ENCODE measurements at places on chromosomes 2 and 18.

- no peak for DNase-seq
These were observed 152.0 kb downstream of the CAPN13 start for GRCh38 chr2:30655211-30655610.

DNA sequence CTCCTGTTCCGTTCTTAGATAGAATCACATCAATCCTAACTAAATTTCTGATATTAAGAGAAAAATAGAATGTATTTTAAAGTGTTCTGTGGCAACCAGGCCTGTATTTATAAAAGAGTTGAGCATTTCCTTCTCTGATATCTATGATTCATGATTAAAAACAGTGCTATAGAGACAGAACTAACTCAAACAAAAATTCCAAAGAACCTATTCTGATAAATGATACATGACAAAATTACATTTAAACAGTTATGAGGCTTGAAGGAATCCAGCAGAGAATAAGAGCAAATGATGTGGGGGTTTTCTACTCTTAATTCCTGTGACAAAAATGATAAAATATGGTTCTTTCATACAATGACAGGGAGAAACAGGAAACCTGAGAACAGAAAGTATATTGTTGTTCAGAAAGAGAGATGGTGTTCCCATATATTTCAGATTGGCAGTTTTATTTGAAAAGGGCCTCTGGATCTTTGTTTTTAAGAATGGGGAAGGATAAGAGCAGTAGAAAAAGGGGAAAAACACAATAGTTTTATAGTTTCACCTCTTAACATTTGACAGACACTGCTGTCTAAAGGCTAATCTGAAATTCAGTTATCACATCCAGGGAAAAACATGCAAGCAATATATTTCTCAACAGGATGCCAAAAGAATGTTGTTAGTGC lies 944.3 kb downstream of the LRP1B start:
- DNase-seq, result no peak

- no peak for DNase-seq
These were observed 37.6 kb upstream of the B3GNT7 start for GRCh38 chr2:231357931-231358330.

DNA sequence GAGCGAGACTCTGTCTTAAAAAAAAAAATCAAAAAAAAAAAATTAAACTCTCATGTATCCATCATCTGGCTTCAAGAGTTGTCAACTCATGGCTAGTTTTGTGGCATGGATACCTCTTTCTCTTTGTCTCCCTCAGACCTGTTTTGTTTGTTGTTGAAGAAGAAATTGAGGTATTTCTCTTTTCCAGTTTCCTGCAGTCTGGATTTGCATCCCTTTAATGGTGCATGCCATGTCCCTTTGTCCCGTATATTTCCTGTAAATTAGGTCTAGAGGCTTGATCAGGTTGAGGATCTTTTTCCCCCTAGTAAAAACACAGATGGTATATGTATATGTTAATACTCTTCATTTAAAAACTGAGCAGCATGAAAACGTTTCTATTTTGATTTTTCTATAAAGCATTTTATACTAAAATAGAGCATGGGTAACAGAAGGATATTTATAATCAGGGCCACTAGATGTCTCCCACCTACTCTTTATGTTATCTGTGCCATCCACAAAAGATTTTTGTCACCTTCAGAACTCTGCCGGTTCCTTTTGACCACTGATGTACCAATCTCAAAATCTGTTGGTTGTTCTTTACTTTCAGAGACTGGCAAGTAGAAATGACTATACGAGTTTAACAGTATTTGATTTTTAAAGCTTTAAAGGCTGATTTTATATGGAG lies 80.1 kb downstream of the GALNT1 start:
- no peak for DNase-seq

DNA sequence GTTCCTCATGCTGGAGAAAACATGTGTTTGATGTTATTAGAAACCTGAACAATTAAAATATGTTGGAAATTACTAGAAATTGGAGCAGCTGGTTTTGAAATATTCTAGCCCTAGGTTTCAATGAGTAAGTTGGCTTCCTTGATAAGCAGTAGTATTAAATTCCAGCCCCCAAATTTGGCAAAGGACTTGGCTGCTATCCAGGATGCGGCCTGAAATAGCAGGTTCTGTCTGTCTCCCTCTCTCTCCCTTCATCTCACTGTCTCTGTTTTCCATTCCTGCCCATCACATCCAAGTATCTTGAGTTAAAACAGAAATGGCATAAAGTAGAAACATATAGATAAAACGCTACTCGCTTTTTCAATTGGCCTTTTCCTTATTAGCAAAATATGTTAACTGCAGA lies 20.9 kb upstream of the GPR45 start:
- no peak for DNase-seq

DNA sequence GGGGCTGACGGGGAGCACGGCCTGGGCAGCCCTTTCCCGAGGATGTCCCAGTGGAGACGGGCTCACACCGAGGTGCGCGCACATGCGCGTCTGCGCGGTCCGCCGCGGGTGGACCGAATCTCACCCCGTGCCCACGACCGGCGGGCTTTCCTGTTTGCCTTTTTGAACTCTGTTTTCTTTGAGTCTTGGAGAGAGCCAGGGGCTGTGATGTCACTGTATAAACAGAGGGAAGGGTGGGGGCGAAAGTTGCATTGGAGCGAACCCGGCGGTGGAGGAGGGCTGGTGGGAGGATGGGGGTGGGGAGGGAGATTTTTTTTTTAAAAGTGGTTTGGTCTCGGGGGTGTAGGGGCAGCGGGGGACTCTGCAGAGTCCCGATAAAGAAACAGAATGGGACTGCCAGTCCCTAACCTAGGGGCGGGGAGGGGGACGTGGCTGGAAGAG lies 141.2 kb upstream of the CTAGE1 start:
- DNase-seq, result peak; percentile 49

- no peak for DNase-seq
These were observed 60.9 kb upstream of the TMEM178A start for GRCh38 chr2:39604866-39605265.

- no peak for DNase-seq
These were observed 222.2 kb upstream of the MEIS1 start for GRCh38 chr2:66212749-66213148.

GRCh38 chr2:109644571-109645275 lies 30.6 kb downstream of the SOWAHC start:
- DNase-seq, result peak; percentile 66

DNA sequence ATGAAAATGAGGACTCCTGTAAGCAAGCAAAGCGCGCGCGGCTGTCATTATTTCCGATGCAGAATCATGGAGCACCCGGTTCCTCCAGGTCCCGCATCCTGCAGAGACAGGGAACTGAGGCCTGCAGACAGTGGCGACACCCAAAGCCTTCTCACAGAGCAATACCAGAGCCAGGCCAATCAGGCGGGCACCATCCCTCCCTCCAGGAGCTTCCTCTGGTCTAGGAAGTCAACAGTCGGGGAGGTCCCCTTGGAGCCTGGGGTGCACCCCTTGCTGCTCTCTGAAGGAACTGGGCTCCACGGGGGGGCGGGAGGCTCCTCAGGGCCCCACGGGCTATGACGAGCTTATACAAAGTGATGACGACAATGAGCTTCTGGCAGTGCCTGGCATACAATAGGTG lies 60.3 kb upstream of the HPCAL1 start:
- DNase-seq, result no peak

DNA sequence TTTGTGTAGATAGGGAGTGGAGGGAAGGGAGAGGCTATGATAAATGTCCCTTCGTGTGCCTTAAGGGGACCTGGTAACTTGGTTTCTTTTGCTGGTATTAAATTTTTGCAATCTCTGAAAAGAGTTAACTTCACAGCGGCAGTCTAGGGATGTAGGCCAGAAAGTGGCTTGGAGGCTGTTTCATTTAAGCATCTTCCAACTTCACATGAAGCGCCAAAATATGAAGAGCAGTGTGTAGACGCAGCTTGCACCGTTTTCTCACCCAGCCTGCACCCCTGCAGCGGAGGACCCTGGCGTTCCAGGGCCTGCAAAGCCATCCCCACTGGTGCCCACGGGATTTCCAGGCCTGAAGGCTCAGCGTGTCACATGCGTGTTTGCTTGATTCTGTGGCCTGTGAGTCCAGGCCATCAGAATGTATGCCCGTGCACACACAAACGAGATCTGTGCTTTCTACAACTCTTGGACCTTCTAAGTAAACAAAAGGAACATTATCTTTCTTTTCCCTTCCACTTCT lies 87.2 kb upstream of the EPB41L3 start:
- DNase-seq, result no peak

- DNase-seq, result peak; percentile 62
These were observed 217.9 kb downstream of the VAPA start for GRCh38 chr18:10131460-10132395.

DNA sequence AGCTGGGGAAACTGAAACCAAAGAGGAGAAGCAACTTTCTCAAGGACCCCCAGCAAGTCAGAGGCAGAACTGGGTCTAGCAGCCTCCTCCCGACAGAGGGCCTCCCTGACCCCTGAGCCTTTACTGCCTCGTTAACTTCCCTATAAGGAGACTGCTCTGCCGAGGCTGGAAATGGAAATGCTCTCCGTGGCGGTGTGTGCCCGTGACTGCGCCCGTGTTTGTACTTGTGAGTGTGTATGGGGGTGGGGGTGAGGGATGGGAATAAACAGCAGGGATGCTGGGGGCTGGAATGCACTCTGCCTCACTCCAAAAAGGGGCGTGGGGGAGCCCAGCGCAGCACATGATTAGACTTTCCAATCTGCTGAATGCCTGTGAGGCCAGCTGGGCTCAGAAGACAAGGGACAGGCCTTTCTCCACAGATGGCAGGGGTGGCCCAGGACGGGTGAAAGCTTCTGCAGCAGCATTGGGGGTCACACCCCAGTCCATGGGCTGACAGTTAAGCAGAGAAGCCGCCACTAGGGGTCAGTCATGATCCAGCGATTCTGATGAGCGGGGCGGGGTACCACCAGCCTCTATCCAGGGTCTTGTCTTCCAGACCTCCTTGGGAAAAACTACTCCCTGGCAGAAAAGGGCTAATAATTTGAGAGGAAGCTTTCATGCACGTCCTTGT lies 26.8 kb downstream of the MPHOSPH10 start:
- peak; percentile 90 for DNase-seq

DNA sequence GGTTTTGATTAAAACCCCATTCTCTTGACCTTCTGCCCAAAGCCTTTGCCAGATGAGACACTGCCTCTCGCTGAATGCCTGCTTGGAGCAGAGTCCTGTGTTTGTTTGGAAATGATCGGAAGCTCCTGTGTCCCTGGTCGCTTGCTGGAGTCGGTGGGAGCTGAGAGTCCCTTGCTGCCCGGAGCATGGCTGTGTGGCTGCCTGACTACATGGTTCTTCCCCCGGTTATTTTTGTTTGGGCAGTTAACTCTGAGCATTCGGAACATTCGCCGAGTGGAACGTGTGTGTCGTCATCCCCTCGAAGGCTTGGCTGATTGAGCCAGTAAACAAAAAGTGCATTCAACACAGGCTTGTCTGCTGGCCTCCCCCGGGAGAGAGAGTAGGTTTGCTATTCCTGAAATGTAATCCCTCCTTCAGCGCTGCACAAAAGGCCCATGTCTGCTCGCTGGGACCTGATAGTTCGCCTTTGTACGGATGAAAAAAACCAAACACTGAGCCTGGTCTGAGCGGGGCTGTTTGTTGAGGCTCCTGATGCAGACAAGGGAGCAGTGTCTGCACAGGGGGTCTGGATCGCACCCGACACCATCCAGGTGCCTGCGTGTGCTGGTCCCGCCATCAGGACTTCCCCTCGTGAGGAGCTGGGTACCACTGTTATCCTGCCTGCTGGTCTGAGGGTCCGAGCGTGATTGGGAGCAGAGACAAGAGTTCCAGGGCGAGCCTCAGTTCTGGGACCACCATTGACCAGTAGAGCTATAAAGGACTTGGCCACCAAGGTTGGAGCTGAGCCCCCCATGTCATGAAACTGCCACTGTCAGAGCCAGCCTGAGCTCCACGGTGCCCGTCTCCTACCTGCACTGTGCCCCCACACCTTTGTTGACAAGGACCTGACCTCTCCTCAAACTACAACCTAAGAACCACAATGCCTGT lies 83.8 kb downstream of the AGAP1 start:
- peak; percentile 92 for DNase-seq

- no peak for DNase-seq
These were observed 48.5 kb upstream of the ALKAL2 start for GRCh38 chr2:336360-336759.

DNA sequence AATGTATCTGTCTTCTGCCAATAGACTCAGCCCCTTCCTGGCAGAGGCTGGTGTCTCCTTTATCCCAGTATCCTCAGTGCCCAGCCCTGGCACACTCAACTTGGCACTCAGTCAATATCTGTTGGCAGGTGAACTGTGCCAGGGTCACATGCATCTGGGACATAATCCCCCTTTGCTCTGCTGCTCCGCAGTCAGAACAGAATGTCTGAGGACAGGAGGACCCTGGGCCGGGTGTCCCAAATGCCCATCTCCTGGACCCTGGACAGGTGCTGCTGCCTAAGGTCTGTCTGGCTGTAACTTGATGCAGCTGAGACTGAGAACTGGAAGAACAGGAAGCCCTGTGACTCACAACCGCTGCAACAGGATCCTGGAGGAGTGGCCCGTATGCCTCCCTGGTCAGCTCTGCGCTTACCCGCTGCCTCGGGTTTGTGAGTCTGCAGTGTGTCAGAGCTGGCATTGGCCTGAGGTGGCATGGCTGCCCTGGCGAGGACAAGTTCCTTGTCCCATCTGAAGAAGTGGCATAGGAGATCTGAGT lies 11.4 kb downstream of the HK2 start:
- peak; percentile 18 for DNase-seq

- no peak for DNase-seq
These were observed 260.0 kb downstream of the TNS1 start for GRCh38 chr2:217742841-217743240.

DNA sequence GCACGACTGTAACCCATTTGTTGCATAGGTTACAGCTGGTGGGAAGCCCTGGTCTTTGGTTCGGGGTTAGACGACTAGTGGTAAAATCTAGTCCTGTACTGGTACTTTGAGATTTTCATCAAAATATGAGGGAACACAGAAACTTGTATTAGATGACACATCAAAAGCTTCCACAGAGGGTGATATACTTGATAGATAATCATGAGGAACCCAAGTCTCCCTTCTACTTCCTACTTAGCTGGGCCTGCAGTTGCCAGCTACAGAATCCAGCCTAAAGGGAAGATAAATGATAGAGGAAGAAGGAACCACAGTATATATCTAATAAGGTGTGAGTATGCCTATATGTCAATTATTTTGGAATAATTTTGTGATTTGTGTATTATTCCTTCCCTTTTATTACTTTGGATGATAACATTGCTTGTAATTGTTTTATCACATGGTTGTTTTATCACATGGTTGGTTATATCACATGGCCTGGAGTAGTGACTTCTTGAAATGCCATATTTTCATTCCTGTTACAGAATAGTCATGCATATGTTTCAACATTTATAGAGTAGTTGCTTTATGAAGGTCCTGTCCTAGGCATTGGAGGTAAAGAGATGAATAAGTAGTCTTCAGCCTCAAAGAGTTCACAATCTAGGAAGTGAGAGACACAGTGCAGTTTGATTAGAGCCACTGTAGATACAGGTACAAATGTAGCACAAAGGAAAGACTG lies 2.9 kb downstream of the AGPS start:
- DNase-seq, result no peak

Measured in neural progenitor cell (in vitro differentiated cells).